Stomach (tissue), 19 donors: ENCODE measurements at places on chromosomes 2 and 18. TPM values are rescaled to one million over a fixed set of nuclear protein-coding genes. Genes with fewer than 3 reads are reported as not detected.

Gene RUFY4
- total RNA-seq = not detected

Gene AMER3
- total RNA-seq = not detected

Gene DHRS9
- 19.3 TPM for total RNA-seq

Gene CRYBA2
- not detected for total RNA-seq

Gene LHCGR
- 0.92 TPM for total RNA-seq

DNA sequence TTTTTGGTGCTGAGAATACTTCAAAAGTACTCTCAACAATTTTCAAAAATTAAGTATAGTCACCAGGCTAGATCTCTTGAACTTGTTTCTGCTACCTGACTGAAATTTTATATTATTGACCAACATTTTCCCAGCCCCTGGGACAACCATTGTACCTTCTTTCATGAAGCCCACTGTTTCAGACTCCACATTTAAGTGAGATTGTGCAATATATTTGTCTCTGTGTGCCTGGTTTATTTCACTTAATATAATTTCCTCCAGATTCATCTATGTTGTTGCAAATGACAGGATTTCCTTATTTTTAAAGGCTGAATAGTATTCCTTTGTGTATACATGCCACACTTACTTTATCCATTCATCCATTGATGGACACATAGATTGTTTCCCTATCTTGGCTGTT is 354.2 kb upstream of the VRK2 start:
- no peaks in the 10 kb centered on the region for H3K36me3 ChIP-seq
- no peak for DNase-seq
- no peaks in the 10 kb centered on the region for H3K4me1 ChIP-seq
- H3K27me3 ChIP-seq = no peaks in the 10 kb centered on the region

GRCh38 chr18:66534110-66534509 is 69.8 kb downstream of the CDH19 start:
- H3K4me1 ChIP-seq = no peaks in the 10 kb centered on the region
- no peak overlapping the region for H3K4me3 ChIP-seq
- H3K27ac ChIP-seq = no peak overlapping the region
- no peaks in the 10 kb centered on the region for H3K27me3 ChIP-seq
- DNase-seq = no peak

DNA sequence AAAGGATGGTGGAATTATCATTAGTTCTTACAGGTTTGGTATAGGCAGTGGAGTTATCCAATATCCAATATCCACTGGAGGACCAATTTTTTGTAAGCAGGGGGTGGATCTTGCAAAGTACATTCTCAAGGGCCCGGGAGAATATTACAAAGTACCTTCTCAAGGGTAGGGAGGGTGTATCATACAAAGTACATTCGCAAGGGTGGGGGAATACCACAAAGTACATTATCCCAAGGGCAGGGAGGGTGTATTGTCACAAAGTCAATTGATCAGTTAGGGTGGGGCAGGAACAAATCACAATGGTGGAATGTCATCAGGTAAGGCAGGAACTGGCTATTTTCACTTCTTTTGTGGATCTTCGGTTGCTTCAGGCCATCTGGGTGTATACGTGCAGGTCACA is 55.3 kb upstream of the TMEM87B start:
- DNase-seq = no peak
- no peaks in the 10 kb centered on the region for H3K27me3 ChIP-seq
- no peak overlapping the region for H3K27ac ChIP-seq
- no peaks in the 10 kb centered on the region for H3K4me1 ChIP-seq
- no peak overlapping the region for H3K4me3 ChIP-seq

Gene ELMOD3
- total RNA-seq = 25.9 TPM

Gene CPLX4
- not detected for total RNA-seq

- no peak for DNase-seq
- H3K4me3 ChIP-seq = no peak overlapping the region
- H3K27me3 ChIP-seq = no peaks in the 10 kb centered on the region
- no peaks in the 10 kb centered on the region for H3K4me1 ChIP-seq
- no peaks in the 10 kb centered on the region for H3K36me3 ChIP-seq
Measured at GRCh38 chr2:75595541-75596395, 35.0 kb upstream of the EVA1A start.

GRCh38 chr2:46118656-46119371 is 178.4 kb upstream of the EPAS1 start:
- H3K4me3 ChIP-seq = no peak overlapping the region
- peaks cover 50% of the 10 kb centered on the region for H3K4me1 ChIP-seq

Gene ENOSF1
- 61.4 TPM for total RNA-seq

- no peak for DNase-seq
- H3K4me3 ChIP-seq = no peak overlapping the region
- no peaks in the 10 kb centered on the region for H3K27me3 ChIP-seq
- H3K27ac ChIP-seq = no peak overlapping the region
- H3K36me3 ChIP-seq = no peaks in the 10 kb centered on the region
Measured at GRCh38 chr2:163248376-163249253, 410.0 kb upstream of the KCNH7 start.

Gene SNORC
- 1.3 TPM for total RNA-seq

DNA sequence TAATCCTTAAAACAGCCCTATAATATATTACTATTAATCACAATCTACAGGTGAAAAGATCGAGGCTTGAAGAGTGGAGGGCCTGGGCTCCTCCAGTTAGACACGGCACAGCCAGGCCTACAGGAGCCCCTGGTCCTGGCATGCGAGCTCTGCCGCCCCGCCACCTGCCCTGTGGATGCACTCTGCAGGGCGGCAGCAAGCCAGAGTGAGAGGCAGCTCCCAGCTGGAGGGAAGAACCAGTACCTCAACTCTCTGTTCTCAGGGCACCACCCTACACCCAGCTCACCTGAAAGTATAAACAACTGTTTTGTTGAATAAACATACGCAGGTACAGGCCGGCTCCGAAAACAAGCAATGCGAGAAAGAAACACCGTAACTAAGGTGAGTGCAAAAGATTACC is 34.6 kb downstream of the EIPR1 start:
- no peaks in the 10 kb centered on the region for H3K4me1 ChIP-seq
- H3K27ac ChIP-seq = no peak overlapping the region
- H3K27me3 ChIP-seq = no peaks in the 10 kb centered on the region
- no peak overlapping the region for H3K4me3 ChIP-seq

DNA sequence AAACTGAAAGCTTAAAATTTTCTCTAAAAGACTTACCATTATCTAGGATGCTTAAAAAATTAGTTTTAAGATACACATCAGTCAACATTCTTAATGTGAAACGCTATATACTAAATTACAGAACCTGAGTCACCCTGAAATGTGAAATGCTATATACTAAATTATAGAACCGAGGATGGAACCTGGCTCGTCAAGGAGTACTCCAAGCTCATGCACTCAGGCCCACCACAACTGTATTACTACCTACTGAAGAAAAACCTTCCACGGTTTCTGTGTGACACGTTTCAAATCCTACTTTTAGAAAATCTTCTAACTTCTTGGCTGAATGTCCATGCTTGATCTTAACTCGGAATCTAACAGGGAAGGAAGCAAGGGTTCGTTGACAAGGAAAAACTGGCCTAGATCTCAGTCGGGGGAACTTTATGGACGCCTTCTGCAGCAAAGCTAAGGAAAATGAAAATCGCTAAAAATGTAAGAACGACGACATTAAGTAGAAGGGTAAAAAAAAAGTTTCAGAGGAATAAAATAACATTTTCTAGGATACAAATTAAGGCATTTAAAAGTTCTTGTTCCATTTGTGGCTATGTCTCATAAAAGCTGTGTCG is 1.4 kb downstream of the PRKD3 start:
- no peaks in the 10 kb centered on the region for H3K36me3 ChIP-seq
- H3K4me3 ChIP-seq = peak overlapping the region; percentile 78
- no peaks in the 10 kb centered on the region for H3K27me3 ChIP-seq
- peaks cover 79% of the 10 kb centered on the region for H3K4me1 ChIP-seq

DNA sequence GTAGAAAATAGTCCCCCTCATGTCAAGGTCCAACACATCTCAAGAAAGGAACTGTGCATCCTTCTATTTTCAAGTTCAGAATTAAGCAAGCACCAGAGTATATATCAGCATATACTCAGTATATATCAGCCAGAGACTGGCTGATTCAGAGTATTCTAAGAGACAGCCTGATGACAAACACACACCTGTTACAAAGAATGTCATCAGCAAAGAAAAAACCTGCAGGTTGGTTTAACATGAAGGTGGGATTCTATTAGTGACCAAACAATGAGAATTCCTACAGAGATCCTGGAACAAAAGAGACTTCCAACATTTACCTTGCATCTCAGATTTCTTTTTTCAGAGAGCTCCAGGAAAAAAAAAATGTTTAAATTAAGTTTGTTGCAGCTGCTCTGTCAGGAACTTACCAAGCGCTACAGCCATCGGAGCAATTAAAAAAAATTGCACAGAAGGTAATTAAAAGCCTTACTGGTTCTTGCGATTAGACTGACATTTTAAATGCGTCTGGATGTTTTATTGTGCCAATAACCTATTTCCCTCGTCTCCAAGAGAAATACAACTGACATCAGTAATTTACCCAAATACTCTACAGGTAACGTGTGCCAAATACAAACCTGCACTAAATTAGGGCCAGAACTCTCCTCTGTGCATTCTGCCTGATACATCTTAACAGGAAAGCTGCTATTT is 218.1 kb downstream of the HNMT start:
- H3K36me3 ChIP-seq = no peaks in the 10 kb centered on the region
- H3K4me1 ChIP-seq = no peaks in the 10 kb centered on the region
- no peak overlapping the region for H3K4me3 ChIP-seq
- no peaks in the 10 kb centered on the region for H3K27me3 ChIP-seq
- no peak overlapping the region for H3K27ac ChIP-seq
